ENCODE measurements at places on chromosomes 5 and 9. TPM values are rescaled to one million over a fixed set of nuclear protein-coding genes. Genes with fewer than 3 reads are reported as not detected.

The CMBL gene
- total RNA-seq: 1.5 TPM

The SRD5A1 gene
- total RNA-seq: 126 TPM

DNA sequence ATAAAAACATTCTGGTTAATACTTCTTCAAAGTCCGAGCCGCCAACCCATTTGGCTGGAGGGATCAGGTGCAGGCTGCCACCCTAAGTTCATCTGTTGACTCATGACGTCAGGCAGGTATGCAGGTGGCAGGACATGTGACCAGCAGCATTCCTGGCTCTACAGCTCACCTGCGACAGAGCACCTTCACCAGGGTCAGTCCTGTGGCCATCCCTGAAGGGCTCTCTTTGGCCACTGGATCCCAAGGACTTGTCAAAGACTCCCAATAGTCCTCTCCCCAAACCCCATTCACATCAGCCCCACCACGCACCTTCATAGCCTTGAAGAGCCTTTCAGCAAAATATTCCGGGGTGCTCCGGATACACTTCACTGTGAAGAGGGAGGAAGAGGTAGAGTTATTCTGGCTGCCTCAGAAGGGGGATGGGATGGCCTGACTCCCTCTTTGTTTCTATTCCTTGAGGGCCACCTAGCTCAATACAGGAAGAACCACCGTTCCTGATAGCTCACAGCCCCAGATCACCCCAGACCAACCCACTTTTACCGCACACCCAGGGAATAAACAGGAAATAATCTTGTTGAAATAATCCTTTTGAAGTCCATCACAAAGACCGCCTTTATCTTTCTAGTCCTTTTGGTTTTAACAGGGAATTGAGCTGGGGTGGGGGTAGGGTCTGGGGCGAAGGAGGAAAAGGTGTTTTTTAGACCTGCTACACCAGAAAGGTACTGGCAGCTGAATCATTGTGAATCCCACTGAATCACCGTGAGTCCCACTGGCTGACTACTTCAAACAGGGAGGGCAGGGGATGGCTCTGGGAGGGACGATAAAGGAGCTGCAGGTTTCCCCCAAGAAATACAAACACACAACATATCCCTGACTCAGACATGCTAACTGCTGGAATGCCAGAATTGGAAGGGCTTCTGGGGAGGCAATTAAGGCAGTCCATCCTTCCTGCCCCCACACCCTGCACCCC is 26.4 kb downstream of the ANXA6 start:
- no peak for DNase-seq

- no peak for DNase-seq
Measured at GRCh38 chr9:8680157-8680556, 880.6 kb upstream of the DMAC1 start.

DNA sequence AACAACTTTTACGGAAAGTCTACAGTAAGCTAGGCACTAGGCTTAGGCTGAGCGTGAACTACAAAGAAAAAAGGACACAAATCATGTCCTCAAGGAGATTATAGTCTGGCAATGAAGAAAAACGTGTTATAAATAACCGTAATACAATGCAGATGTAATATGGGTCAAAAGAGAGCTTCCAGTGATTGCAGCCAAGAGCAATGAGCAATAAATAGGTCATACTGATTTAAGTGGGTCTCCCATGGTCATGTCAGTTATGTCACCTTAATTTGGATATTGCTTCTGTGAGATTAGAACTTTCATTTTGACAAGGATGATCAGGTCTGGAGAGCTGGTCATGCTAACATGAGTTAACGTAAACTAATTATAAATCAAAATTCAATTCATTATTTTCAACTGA is 158.6 kb upstream of the GNA14 start:
- DNase-seq: no peak

DNA sequence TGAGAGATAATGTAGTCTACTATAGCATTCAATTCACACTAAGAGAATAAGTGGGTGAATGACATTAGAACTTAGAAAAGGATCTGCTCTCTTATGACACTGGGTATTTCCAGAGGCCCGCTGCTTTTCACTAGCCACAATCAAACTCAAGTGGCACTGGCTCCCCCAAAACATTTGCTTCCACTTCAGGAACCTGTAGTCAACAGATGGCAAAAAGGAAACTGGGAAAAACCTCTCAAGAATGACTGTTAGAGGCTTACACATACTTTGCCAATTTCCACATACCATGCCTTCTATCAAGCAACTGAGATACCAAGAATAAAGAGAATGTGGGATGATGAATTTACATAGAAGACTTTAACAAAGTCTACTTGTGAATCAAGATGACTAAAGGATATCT is 11.2 kb downstream of the POC5 start:
- no peak for DNase-seq

All from esophagus squamous epithelium (tissue), 5 donors.